ENCODE measurements at places on chromosomes 16 and 17.

DNA sequence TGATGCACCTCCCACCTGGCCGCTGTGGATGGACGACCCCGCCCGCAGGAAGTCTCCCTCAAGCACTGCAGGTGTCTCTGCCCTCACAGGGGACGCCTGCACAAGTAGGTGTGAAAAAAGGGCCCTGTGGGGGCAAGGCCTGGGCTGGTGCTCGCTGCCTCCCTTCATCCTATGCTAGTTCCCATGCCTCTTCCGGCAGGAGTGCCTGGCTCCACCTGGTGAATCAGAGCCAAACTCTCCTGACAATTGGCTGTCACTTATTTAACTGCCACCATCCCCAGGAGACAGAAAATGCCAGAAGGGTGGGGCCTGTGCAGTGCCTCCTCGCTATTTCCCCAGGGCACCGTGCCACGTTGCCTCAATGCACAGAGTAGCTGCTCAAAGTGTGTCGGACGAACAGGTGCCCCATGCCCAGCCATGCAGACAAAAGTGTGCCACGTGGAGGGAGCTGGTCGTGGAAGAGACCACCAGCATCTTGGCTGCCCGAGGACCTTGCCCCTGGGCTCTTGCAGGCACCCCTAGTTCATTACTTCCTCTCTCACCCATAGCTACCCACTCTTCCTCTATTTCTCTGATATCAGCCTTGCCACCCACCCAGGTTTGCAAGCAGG is 170.7 kb downstream of the SEC14L1 start:
- DNase-seq, result no peak

DNA sequence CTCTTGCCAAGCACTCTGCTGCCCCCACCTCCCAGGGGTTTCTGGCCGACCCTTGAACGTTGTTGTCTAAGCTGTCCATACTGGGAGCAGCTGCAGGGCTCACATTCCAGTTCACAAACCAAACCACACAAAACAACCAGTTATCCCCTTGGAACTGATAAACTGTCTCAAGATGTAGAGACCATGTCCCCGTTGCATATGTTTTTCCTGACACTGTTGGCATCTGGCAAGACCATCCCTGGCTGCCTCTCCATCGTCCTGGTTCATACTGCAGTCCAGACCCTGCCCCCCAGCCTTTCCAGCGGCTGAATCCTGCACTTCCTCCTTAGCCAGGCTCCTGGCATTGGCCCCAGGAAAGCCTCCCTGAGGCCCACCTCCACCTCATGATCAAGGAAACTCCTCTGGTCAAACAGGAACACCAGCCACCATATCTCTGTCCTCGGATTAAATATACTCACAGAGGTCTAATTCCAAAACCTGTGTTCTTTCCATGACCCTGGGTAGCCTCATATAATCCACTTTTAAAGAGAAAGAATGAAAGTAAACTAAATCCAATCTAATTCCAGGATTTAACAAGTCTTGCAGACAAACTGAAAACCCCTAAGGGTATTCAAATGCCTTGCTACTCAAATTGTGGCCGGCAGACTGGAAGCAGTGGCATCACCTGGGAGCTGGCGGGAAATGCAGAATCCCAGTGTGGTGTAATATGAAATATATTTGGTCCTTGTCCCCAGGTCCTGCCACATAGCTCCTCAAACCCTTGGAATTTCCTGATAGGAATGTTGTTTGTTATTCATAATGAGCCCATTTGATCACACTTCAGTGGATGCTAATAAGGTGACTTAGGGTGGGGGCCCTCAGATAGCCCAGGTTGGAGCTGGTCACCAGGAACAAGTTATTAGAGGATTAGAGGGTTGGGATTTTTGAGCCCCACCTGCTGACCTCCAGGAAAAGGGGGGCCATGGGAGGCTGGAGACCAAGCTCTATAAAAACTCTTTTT is 14.2 kb downstream of the GAS7 start:
- no peak for DNase-seq

GRCh38 chr16:75679366-75679765 is 2.6 kb upstream of the CPHXL2 start:
- no peak for DNase-seq

GRCh38 chr17:79803997-79804855 is 7.3 kb upstream of the CBX8 start:
- DNase-seq, result peak; percentile 73

DNA sequence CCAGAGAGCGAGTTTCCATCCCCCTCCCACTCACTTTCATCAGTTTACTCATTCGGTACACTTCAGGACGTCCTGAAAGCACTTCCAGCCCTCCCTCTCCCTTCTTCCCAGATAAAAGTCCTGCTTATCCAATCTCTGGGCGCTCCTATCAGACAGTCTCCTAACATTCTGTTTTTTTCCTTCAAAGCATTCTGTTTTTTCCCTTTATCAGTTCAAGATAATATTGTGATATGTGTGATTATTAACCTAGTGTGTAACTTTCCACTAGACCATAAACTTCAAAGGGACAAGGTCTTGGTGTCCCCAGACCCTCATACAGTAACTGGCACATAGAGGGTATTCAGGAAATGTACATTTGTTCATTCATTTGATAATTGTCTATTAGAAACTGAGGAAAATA is 24.4 kb upstream of the C16orf87 start:
- DNase-seq, result no peak

DNA sequence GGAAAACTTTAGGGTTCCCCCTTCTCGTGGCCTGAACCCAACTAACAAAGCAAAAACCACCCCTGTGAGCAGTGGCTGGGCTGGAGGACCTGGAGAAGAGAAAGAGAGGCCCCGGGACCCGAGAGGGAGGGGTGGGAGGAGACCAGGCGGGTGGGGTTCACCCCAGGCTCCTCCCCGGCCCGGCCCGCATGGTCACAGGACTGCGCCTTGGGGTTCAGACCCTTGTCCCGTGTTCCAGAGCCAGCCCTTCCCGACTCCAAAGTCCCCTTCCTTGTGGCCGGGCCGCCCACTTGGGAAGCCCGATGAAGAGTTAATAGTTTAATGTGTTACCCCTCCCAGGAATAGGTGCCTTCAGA is 852 bp downstream of the MARVELD3 start:
- peak; percentile 16 for DNase-seq

GRCh38 chr16:64181271-64181925 is 940.5 kb downstream of the CDH11 start:
- no peak for DNase-seq

DNA sequence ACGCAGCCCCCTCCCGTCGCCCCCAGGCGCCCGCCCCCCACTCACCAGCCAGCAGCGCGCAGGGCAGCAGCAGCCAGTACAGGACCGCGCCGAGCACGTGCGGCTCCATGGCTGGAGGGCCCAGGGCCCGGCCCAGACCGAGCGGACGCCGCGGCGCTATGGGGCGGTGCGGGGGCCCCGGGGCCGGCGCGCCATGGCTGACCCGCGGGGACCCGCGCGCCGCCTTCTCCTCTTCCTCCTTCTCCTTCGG is 239 bp downstream of the PIEZO1 start:
- DNase-seq, result no peak

DNA sequence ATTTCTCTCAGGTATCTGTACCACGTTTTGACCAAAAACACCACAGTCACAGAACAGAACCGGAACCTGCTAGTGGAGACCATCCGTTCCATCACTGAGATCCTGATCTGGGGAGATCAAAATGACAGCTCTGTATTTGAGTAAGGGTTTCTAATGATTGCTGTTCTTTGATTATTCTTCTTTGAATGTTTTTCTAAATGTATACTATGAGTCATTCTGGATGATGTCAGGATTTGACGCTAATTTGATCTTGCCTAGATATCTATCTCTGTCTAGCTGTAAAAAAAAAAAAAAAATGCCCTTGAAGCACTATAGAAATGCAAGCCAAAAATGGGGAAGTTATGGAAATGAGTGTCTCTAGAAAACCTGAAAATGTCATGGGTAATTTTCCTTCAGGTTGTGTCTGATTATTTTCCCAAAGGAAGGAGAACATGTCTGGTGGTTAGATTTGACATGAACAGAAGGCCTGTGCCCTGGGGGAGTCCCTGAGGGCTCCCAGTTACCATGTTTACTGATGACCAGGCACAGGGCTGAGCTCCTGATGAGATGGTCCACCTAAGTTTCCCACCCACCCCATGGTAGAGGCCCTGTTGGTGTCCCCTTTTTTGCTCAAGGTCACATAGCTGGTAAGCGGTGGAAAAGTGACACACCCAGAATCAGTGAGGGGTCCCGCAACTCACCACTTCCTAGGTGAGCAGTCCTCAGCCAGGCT is 13.6 kb downstream of the CLEC16A start:
- no peak for DNase-seq

- DNase-seq, result no peak
These were observed 18.9 kb upstream of the RNF43 start for GRCh38 chr17:58436245-58436644.

DNA sequence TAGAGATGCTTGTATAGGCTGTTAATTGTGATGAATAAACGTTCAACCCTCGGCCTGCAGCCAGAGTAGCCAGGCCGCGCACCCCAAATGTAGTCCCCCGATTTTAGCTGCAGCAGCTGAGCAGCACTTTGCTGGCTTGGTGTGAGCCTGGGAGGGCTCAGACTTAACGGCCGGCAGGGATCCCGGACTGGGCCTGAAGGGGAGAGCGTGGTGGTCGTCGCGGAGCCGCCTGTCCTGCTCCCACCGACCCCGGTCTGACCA is 11.9 kb downstream of the ZNF629 start:
- no peak for DNase-seq

GRCh38 chr16:4513086-4513860 is 25.3 kb downstream of the CDIP1 start:
- DNase-seq, result peak; percentile 23

DNA sequence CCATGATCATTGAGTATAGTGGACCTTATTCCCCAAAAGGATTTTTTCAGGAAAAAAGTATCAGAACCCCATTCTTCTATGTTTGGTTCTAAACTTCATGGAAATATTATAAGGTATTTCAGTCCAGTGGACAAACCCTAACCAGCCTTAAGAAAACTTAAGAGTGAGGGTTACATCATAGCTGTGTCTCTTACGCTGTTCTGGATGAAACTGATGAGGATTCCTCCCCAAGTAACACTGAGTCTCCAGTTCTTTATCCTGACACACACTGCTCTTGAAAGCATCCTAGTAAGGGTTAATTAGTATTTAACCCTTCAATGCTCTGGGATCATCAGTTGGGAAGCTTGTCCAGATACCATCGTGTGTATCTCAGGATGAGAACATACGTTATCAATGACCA is 5.0 kb downstream of the LYRM1 start:
- no peak for DNase-seq

DNA sequence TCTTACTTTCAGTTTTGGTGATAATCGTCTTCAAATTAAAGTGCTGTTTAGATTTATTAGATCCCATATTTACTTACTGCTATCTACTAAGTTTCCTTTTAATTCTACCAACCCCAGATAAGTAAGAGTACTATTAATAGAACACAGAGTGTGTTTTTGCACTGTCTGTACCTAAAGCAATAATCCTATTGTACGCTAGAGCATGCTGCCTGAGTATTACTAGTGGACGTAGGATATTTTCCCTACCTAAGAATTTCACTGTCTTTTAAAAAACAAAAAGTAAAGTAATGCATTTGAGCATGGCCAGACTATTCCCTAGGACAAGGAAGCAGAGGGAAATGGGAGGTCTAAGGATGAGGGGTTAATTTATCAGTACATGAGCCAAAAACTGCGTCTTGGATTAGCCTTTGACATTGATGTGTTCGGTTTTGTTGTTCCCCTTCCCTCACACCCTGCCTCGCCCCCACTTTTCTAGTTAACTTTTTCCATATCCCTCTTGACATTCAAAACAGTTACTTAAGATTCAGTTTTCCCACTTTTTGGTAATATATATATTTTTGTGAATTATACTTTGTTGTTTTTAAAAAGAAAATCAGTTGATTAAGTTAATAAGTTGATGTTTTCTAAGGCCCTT is 56.8 kb downstream of the HLF start:
- no peak for DNase-seq

DNA sequence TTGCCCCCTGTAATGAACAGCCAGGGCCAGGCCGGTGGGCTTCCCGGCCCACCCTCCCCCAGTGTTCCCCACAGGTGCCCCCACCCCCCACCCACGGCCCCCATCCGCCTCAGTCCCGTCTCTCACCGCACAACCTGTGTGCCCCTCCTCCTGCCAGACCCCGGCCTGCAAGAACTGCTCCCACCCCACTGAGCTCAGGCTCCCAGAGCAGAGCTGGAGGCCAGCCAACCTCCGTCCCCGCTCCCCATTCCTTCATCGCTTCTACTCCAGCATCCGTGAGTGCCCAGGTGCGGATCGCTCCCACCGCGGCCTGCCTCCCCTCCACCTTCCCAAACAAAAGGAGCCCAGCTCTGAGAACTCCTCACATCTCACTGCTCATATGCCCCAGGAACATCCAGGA is 4.2 kb downstream of the MVD start:
- DNase-seq, result no peak

- DNase-seq, result peak; percentile 40
These were observed 20.7 kb downstream of the CD7 start for GRCh38 chr17:82296511-82297279.

DNA sequence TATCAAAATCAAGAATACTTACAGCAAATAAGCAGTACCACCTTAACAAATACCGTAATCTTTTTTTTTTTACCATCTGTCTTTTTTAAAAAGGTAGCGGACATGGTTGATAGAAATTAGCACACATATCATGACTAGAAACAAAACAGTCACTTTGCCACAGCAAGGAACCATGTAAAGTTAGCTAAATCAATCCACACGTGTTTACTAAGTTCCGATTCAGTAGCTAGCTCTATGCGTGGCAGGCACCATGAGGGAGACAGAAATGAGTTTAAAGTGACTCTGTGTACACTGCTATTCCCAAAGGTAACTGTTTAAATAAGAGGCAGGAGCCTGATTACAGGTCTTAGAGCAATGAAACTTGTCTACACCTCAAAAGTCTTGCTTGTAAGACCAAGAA is 108.6 kb downstream of the XYLT1 start:
- no peak for DNase-seq

Data from RPMI8226 (cell line).